ENCODE measurements at places on chromosomes 5 and 9.
A peak's percentile ranks its signal among the peaks of the same experiment; 100 is the strongest.

DNA sequence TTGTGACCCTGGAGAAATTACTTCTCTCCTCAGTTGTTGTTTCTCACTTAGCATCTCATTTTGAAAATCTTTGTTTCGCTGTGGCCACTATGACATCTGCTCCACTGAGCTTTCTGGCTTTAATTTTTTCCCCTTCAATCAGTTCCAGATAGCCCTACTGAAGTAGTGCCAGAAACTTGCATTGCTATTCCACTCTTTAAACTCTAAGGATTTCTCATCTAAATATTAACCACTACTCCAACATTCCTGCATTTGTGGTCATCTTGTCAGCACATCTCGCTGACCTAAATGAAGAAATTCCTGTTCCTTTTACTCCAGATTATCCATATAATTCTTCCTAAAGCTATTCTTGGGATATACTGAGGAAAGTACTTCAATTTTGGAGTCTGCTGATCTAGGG is 15.3 kb upstream of the NOL6 start:
- DNase-seq = no peak

GRCh38 chr5:142248853-142249462 is 75.9 kb downstream of the SPRY4 start:
- DNase-seq = peak; percentile 34

DNA sequence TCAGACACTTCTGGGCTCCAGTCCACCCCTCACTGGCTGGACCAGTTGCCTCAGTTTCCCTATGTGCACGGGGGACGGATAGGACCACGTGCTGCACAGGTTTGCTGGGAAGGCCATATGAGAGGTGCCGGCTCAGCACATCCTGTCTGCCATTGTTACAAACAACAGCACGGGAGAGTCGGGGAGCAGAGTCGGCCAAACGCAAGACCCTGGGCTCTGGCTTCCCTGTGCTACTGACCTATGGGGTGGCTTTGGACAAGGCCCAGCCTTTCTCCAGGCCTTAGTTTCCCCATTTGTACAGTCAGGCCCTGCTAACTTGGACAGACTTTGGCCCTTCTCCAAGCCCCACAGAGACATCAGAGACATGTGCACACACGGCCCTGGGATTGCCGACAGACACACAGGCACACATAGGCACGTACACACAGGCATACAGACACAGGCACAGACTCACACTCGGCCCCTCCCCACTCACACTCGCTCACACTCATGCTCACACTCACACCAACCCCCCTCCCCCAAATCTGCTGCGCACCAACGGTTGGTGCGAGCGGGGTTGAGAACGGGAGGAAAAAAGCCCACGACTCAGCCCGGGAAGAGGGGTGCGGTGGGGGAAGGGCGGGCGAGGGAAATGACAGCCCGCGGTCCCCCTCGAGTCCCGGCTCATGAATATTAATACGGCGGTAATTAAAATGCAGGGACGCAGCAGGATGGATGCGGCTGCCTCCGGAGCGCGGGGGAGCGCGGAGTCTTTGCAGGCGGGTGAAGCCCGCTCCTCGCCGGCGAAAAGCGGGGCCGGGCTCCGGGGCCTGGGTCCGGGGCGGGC is 133.0 kb downstream of the C9orf50 start:
- DNase-seq = peak; percentile 84

DNA sequence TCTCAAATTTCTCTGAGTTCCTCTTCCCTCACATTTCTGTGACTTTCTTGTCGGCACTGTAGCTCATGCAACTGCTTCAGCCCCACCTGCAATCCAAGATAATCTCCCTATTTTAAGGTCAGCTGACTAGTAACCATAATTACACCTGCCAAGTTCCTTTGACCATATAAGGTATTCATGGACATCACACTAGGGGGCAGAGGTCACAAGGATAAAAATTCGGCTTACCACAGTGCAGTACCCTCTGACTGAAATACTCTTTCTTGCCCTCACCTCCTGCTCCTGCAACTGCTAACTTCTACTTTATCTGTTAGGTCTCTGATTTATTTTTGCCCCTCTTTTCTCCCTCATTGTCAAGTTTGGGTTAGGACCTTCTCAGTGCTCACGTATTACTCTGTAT is 144.2 kb downstream of the GDNF start:
- no peak for DNase-seq
